ENCODE measurements at places on chromosomes 12 and 14.
A peak's percentile ranks its signal among the peaks of the same experiment; 100 is the strongest.

- no peak for DNase-seq
Measured at GRCh38 chr14:89907655-89908054, 46.9 kb downstream of the EFCAB11 start.

GRCh38 chr14:56884617-56885016, 74.3 kb upstream of the OTX2 start:
- DNase-seq = no peak

- DNase-seq = no peak
Measured at GRCh38 chr12:124608450-124608870, 41.0 kb upstream of the NCOR2 start.

- peak; percentile 66 for DNase-seq
Measured at GRCh38 chr14:106845286-106846087, 1319.1 kb downstream of the TMEM121 start.
